Stimulated activated CD4-positive, alpha-beta T cell treated with anti-CD3 and anti-CD28 coated beads, Interleukin-4, amount 100 ng/mL, for 48 hours (primary cell): ENCODE measurements at places on chromosomes 6 and 20.

- DNase-seq = no peak
These were observed 85.2 kb upstream of the PRDM1 start for GRCh38 chr6:106000935-106001334.

DNA sequence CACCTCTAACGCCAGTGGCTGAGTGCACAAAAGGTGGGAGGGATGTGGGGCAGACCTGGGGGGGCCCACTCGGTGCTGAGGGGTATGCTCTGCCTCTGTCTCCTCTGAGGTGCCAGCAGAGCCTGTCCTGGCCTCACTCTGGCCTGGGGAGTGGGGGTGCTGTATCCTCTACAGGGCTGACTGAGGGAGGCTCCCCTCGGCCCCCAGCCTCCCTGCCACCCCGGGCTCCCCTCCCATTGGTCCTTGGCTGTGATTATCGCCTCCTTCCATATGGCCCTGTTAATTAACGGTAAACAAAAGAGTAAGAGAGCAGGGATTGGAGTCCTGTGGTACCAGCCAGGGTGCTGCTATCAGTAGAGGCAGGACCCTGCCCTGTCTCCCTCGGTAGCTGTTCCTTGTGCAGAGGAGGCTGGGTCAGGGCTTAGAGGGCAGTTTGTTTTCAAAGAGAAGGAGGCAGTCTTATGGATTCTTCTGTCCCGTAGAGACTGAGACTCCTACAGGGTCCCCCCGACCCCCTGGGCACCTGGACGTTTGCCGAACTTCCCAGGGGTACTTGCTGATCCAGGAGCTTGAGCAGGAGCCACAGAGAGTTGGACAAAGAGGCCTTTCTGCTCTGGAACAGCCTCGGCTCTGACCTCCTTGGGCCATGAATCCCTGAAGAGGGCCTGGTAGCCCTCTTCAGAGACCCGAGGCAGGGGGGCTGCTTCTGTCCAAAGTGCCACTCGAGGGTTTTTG lies 1.8 kb downstream of the MYT1 start:
- DNase-seq = no peak

DNA sequence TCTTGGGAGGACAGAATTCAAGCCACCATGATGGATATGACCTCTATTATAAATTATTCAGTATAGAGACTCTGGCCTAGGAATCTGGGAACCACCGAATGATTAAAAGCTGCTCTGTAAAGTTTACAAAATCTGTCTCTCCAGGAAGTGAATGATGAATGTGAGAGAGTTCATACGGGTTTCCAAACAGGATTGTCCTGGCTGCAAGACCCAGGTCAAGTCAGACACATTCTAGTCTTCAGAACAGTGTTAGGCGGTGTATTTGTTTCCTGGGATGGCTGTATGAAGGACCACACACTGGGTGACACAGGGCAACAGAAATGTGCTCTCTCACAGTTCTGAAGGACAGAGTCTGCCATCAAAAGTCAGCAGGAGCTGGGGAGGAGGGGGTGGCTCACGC lies 222.4 kb downstream of the ZNF217 start:
- no peak for DNase-seq

GRCh38 chr20:61966492-61967244 lies 99.0 kb downstream of the TAF4 start:
- DNase-seq = no peak

DNA sequence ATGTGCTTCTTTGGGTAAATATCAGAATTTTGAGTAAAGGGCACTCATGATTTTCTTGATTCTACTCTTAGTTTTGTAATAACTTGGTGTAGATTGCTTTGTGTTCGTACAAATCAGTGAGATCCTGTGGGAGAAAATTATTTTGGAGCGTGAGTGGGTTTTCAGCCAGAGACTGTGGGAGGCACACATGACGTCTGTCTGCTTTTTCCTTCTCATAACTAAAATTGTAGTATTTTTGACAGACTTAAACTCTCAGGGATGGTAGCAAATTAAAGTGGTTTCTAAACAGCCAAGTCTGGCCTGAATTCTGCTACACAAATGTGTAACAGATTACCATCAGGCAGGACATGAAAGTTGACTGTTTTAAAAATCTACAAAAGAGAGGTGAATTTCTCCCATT lies 222.6 kb downstream of the OTOR start:
- no peak for DNase-seq

DNA sequence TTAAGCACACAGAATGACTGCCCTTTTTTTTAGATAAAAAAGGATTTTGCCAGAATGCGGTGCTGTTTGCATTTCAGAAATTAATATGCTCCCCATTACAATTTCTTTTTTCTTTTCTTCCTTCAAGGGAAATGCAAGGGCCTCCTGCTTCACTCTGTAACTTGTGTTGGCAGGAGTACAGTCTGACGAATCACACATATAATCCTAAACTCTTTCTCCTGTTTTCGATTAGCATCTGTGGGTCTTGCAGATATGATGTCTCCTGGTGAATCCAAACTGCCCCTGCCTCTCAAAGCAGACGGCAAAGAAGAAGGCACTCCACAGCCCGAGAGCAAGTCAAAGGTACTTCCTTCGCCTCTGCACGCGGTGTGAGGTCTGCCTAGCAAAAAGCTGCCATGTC lies 149.5 kb downstream of the TMEM242 start:
- no peak for DNase-seq

- no peak for DNase-seq
These were observed 48.9 kb upstream of the ARG1 start for GRCh38 chr6:131523988-131524673.

DNA sequence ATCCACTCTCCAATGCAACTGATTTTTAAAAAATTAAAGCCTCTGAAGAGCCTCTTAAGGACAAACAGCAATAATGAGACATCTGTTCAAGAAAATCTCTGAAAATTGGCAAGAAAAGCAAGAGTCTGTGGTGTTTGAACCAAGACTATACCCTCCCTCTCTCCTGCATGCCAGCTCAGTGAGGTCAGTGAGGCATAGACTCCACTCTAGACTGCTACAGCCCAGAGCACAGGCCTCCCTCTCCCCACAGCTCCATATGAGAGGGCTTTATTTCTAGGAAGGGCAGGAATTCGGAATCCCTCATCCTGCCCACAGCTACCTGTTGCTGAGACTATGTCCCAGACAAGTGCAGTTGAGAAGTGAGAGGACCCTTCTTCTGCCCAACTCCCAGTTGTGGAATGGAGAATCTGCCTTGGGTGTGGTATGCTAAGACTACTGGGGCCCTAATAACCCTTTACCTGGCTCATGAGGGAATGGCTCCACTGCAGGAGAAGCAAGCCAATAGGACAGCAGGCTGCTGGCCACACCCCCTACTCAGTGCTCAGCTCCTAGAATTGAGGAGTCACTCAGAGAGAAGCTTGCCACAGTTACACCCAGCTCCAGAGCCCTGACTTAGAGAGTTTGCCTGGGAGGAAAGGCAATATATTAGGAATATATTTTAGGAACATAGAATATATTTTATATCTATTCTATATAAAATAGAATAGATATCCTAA lies 22.7 kb upstream of the HLA-DQA1 start:
- no peak for DNase-seq

DNA sequence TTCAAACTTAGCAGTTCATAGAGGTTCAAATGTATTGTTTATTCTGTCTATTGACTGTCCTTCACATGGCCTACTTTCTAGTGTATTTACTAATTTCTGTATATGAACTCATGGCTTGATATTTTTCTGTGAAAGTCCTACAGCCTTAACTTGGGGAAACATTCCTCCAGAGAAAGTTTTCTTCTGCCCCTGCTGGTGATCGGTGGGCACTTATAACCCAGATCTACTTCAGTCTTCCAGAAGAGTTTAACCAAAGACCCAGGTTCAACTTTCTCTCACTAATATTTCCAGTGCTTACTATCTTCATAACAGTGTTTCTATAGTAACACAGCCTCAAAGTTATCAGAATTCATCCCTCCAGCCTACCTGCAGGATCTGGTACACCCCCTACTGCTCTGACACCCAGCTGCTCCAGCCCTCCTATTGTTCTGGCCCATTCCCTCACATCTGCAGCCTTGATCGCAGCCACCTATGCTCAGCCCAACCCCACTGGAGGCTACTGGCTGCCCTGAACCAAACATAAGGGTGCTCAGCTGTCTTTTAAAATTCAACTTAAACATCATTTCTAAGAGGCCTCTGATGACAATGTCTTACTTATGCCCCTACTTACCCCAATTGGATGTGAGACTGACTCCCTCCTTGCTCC lies 72.3 kb downstream of the TBX18 start:
- DNase-seq = no peak

GRCh38 chr6:29557320-29557719 lies 2.2 kb downstream of the UBD start:
- DNase-seq = no peak

GRCh38 chr6:131638013-131638412 lies 911 bp downstream of the ENPP3 start:
- no peak for DNase-seq

- DNase-seq = no peak
These were observed 963 bp downstream of the MPIG6B start for GRCh38 chr6:31723980-31724691.

- no peak for DNase-seq
These were observed 179.3 kb downstream of the MTHFD1L start for GRCh38 chr6:151044465-151045441.

DNA sequence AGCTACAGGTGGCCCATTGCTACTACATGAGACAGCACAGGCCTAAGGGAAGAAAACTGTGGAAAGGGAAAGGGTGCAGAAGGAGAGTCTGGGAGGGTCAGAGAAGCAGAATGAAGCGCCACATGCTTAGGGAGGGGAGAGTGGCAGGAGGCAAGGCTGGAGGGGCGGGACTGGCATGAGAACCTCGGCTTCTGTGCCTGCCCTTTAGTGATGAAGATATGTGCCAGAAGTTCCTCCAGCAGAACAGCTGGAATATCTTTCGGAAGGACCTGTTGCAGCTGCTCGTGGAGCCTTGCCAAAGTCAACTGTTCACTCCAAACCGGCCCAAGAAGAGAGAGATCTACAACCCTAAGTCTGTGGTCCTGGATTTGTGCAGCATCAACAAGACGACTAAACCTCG lies 61.8 kb downstream of the CNBD2 start:
- no peak for DNase-seq

DNA sequence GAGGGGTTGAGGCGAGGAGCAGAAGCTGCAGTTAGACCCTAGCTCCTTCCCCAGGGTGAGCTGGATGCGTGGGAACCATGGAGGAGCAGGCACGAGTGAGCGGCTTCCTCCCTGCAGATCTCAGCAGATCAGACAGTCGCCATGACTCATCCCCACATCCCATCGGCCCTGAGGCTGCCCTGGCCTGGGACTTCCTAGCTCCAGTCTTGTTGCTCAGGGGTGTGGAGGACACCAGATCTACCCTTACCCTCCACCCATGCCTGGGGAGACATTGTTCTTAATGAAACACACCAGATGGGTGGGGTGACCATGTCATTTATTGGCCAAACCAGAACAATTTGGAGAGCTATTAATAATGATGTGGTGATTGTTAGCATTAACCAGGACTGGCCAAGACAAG lies 36.3 kb upstream of the TGM2 start:
- DNase-seq = no peak
